ENCODE measurements at places on chromosomes 7 and 10.

- DNase-seq, result no peak
Measured at GRCh38 chr10:61828034-61828433, 73.5 kb upstream of the ARID5B start.

DNA sequence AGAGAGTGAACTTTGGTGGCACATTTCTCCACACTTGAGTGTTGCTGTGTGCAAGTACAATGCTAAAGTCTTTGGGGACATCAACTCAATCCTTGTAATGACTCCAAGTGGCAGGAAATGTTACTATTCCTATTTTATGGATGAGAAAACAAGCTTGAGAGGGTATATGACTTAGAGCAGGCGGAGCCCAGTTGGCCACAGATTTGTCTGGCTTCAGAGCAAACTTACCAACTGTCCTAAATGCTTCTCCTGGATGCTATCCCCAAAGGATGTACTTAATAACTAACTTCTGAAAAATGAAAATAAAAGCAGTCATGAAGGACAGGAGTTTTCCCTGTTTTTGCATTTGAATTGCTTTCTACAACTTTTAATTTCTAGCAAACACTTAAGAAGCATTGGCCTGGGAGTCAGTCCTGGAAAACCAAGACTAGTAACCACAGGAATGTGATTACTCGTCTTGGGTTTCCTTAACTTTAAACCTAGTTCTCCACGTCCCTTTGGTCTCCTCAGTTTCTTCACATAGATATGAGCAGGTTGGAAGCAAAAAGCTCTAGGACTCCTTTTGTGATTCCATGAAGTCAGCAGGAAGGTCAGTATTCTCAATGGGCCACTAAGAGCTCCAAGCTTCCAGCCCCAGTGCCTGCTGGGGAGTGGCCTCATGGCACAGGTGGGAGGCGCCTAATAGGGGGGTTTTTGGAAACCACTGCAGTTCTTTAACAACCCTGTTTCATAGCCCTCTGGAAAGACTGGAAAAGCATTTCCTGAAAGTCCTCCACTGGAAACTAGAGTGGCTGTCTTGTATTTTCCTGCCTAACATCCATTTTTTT is 140.8 kb downstream of the GLCCI1 start:
- no peak for DNase-seq

DNA sequence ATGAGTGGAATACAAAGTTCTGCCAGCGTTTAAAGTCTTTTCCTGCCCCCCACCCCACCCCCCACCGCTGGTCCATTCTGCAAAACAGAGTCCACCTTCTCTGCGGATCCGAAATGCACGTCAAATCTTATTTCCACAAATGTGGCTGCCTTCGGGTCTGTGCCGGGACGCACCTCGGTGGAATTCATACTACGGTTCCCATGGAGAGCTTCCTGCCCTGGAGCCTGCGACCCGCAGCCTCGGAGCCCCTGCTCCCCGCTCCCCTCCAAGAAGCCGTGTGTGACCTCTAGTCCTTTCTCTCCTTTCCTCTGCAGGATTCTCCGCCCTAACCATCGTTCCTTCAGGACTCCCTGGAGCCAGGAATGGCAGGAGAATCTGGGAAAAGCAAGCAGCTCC is 12.5 kb upstream of the CALML5 start:
- DNase-seq, result no peak

DNA sequence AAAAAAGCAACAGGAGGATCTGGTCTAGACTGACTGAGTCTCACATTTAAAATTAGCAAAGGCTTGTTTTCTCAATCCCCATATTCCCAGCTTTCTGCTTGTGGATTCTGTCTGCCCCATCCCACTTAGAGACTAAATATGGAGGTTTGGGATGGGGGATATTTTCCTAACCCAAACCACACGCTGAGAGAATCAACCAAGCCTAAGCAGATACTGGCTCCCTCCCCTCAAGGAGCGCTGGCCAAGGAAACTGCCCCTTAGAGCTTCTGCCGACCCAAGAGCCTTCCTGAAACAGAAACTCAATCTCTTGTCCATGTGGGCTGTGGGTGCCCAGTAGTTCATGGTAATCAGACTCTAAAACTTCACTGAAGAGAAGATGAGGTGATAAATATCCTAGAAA is 3.9 kb downstream of the FFAR4 start:
- no peak for DNase-seq

GRCh38 chr10:96341219-96342182 is 17.3 kb downstream of the OPALIN start:
- DNase-seq, result no peak
